ENCODE measurements at places on chromosomes 12 and 14.

- DNase-seq, result no peak
Observed at GRCh38 chr14:55272922-55273321, 1.7 kb downstream of the FBXO34 start.

DNA sequence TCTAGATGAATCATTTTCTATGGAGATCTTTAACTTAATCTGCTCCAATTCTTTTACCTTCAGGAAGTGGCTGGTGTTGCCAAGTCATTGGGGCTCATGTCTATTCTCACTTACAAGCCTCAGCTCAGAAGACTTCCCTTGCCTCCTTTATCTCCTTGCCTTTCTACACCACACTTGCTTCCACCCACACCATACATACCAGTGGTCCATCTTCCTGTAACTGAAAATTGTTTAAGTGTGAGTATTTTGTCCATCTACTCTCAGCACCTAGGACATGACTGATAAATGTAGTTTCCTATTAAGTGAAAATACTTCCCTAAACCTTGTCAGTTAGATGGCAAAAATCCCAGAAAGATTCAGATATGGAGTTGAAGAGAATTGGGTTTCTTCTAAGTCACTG is 199.7 kb upstream of the CPNE8 start:
- no peak for DNase-seq

GRCh38 chr12:28936221-28936620 is 212.9 kb upstream of the FAR2 start:
- no peak for DNase-seq

DNA sequence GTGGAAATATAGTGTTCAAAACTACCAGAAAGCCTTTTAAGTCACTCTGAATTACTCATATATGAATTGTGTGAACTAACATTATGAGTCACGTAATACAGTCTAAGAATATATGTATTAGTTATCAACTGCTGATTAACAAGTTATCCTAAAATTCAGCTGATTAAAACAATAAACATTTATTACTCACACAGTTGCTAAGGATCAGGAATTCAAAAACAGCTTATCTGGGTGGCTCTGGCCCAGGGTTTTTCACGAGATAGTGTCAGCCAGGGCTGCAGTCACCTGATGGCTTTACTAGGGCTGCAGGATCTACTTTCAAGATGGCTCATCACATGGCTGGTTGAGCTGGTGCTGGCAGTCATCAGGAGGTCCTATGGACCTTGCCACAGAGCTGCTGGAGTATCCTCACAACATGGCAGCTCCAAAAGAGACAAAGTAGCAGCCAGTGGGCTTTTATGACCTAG is 36.5 kb downstream of the CORO1C start:
- DNase-seq, result no peak

GRCh38 chr12:122216445-122216844 is 9.4 kb downstream of the DIABLO start:
- DNase-seq, result no peak

GRCh38 chr12:3752096-3752709 is 706 bp downstream of the CRACR2A start:
- no peak for DNase-seq

DNA sequence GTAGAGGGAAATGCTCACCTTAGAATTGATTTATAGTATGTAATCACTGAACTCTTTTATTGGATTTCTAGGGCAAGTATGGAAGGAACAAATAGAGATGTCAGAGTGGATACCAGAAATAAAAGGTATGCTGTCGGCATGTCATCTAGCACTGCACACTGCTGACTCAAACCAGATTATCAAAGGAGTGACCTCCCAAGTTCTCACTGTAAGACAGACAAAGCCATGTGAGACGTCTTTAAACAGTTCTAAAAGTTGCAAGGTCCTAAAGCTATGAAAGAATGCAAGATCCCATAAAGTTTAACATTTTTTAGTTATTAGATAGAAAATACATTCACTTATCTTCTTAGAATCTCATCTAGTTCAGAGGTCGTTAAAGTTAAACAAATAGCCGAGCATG is 70.0 kb upstream of the CPM start:
- no peak for DNase-seq

- DNase-seq, result no peak
Observed at GRCh38 chr14:25431211-25432076, 381.5 kb upstream of the STXBP6 start.

- no peak for DNase-seq
Observed at GRCh38 chr12:73057428-73057827, 785.3 kb downstream of the TRHDE start.

- DNase-seq, result no peak
Observed at GRCh38 chr12:121831571-121832245, 27.0 kb downstream of the HPD start.

GRCh38 chr12:71440763-71441748 is 1.5 kb downstream of the LGR5 start:
- no peak for DNase-seq

GRCh38 chr14:86575141-86575540 is 1045.2 kb downstream of the FLRT2 start:
- no peak for DNase-seq

GRCh38 chr14:88140874-88141273 is 135.9 kb downstream of the GPR65 start:
- DNase-seq, result no peak

DNA sequence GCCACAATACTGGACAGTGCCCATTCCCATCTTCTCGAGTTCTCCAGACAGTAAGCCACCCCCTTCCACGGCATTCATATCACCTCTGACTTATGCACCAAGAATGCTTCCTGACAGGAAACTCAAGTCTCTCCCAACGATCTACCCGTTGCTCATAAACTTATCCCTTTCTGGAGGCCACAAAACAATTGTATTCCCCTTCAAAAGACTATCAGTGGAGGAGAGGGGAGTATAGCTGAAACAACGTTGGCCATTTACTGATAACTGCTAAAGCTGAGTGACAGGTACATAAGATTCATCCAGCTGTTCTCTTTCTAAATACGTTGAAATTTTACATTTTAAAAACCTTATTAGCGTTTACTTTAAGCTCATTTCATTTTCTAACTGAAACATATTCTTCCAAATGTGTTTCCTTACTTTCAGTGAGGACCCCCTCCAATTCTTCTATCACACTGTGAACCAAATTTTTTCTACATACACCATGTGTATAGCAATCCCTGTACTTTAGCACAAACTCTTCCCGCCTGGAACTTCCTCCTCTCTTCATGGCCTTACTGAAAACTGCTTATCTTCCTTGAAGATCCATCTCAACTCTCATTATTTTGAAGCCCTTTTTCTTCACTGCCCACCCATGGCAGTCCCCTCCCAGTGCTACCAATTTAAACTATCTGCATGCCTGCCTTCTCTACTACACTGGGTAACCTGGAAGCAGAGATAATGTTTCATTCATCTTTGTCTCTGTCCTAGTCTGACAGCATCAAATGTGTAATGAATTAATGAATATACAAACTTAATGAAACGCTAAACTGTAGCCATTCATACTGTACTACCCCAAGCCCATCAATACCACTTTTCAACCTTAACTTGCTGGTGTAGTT is 28.8 kb downstream of the ATXN2 start:
- no peak for DNase-seq

DNA sequence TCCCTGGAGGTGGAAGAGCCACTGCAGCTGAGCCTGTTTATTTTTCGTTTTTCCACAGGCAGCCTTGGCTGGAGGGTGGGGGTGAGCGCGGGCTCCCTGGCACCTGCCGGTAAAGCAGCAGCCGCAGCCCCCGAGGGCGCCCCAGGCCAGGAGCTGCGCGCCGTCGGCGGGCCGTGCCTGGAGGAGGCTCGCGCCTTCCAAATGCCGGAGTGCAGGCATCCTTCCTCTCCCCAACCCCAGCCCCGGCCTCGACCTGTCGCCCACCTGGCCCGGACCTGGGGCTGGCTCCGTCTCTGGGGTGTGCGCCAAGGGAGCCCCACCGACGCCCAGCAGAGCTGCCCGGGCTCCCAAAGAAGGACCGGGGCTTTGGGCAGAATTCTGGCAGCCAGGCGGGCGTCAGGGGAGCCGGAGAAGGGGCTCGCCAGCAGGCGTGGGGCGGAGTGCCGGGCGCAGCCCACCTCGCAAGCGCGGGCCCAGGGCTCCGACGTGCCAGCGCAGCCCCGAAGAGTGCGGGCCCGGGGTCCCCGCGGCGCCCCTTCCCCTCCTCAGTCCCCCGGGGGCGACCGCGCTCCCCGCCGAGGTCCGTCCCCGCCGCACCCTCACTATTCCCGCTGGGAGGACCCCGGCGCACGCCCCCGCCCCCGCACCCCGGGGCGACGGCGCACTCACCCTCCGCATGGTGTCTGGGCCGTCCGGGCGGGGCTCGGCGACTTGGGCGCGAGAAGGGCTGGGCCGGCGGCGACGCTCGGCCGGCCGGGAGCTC is 130.3 kb downstream of the NDUFA12 start:
- no peak for DNase-seq

DNA sequence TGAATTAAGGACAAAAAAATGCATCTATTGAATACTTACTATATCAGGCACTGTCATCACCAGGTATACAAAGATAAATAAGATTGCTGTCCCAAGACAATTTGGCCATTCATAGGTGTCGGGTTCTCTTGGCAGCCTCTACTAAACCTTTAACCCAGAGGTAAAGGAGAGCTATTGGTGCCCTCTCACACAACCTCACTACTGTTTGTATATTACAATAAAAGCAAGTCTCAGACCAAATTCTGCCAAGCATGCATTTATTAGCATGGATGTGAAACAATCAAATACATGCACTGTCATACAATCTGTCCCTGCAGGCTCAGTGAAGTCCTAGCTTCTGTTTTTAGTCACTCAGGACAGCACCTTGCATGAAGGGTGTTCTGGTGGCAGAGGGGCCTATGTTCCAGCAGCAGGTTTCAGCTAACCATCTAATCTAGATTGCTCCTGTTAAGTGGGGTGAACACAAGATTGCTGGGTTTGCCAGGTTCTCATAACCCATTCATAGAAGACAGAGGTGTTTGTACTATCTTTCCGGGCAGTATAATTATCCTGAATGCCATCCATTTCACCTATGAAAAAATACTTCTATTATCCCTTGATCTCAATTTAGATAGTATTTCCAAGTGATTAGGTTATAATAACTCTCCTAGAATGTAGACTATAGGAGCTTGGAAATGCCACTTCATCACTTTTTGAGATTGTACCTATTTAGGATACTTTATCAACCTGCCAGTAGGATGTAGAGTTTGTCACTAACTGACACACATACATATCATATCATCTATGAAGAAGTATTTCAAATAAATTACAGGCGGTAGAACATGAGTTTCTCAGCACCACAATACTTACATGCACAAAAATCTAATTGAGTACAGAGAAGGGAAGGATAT is 254.0 kb upstream of the KRR1 start:
- DNase-seq, result no peak

DNA sequence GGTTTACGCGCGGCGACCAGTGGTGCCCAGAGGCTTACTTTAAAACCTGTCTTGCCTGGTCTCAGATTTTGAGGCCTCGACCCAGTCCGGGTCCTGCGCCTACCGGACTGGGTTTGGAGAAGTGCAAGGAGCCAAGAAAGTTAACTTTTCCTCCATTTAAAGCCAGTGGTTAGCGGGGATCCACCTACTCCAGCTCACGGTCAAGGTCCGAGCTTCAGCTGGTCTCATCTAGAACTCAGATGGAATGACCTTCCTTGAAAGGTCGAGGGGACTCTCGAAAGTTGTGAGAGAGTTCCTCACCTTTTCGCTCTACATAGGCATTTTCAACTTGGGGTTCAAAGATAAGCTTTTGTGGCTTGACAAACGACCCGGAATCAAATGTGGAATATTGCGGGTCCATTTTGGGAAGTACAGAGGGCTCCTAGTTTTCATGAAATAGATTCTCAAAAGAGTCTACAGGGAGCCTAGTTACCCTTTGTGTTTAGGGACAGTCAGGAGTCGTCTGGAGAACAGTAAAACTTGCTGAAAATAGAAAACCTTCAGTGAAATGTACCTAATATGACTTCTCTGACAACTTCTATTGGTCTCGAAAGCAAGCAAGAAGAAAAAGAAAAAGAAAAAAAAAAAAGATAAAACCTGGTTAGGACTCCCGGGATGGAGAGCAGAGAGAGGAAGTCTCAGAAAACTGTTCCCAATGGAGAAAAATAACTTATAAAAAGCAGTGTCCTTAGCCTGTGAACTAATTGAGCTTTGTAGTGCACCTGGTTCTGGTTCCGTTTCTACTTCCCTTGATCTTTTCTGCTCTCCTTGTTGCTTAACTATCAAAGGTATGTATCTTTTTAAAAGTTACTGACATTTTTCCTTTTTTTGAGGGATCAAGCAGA is 1.4 kb downstream of the KCNMB4 start:
- DNase-seq, result no peak

DNA sequence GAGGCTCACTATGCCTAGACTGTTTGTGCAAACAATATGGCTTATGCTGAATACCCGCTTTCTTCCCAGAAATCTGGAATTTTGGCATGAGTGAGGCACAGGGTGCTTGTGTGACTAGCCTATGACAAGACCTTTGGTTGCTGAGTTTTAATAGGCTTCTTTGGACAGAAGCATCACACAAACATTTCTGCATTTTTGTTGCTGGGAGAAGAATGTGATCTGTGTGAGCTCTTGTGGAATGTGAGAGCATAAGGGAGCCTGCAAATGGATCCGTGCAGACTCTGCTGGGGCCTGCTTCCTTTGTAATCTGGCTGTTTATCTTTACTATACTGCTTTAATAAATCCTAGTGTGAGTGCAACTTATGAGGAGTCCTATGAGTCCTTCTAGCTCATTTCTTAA is 83.0 kb upstream of the ZDHHC17 start:
- no peak for DNase-seq

GRCh38 chr14:21711360-21711961 is 37.8 kb upstream of the OR4E1 start:
- no peak for DNase-seq

DNA sequence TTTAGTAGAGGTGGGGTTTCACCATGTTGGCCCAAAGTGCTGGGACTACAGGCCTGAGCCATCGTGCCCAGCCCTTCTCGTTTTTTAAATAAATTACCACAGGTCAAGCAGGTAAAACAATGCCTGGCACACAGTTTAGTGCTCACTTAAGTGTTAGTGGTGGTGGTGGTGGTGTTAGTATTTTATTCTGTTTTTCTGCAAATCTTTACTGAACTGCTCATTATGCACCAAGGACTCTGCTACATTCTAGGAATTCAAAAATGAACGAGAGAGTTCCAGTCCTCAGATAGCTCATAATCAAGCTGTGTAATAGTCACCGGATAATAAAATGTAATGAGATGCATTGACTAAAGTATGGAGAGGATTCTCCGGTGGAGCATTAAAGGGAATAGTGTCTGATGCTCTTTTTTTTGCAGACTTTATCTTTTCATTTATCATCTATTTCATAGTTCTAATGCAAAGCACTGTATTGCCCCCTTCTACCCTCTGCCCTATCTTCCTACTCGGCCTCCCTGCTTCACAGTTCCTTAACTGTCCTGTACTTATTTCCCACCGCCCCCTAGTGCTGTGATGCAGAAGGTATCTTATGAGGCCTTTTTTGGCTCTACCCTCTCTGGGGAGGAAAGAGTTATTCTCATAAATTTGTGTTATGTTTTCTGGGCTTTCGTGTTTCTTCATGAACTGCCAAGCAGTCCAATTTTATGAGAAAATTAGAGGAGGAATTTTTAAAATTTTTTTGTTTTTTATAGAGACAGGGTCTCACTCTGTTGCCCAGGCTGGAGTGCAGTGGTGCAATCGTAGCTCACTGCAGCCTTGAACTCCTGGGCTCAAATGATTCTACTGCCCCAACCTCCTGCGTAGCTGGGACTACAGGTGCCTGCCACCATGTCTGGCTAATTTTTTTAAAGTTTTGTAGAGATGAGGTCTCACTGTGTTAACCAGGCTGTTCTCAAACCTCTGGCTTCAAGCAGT is 1.0 kb downstream of the ITFG2 start:
- DNase-seq, result no peak

GRCh38 chr14:101070540-101071492 is 167.3 kb upstream of the RTL1 start:
- no peak for DNase-seq

Measured in NCI-H1436 treated with DMSO at 0.1 percent for 48 hours (cell line).